ENCODE measurements at places on chromosomes 13 and 19.

- no peak for DNase-seq
Observed at GRCh38 chr19:49718511-49718910, 27.6 kb downstream of the CPT1C start.

DNA sequence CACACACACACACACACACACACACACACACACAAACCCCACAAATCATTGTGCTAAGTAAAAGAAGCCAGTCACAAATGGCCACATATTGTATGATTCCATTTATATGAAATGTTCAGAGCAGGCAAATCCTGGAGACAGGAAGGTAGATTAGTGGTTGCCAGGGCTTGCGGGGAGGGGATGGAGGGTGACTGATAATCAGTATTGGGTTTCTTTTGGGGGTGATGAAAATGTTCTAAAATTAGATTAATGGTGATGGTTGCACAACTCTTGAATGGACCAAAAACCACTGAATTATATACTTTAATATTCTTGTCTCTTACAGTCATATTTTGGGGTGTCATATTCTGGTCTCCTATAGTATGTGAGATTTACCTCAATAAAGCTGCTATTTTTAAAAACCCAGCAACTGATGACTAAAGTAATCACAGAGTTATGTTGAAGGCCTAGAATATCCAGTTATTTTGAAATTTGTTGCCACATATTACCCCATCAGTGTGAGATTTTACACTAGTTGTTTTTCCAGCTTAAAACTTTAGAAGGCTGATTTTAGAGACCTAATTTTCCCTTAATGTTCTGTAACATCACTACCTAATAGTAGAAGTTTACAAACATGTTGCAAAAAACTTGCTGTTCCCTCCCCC is 20.3 kb downstream of the FLT1 start:
- no peak for DNase-seq

- no peak for DNase-seq
Observed at GRCh38 chr13:113665597-113666328, 1.3 kb upstream of the GRK1 start.

GRCh38 chr19:6767081-6767356 is 216 bp downstream of the SH2D3A start:
- no peak for DNase-seq
